ENCODE measurements at places on chromosomes 7 and 10.

DNA sequence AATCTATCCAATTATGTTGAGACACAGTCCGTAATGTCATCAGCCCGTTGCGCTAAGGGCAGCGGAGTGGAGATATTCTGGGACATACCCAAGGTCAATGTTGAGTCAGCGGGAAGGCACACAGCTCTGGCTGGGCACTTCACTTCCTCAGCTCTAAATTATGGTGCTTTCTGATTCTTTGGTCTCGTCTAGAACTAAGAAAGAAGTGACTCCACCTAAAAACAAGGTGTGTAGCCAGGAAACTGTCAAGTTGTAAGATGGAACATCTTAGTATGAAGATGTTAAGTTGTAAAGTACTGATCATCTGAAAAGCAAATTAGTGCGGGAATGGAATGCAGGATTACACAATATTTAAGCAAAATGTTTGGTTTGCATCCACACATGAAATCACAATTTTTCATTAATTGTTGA lies 43.1 kb downstream of the BAIAP2L1 start:
- no peak for DNase-seq

- no peak for DNase-seq
Measured at GRCh38 chr10:13327534-13327933, 20.6 kb downstream of the SEPHS1 start.

GRCh38 chr7:47455872-47456185 lies 126.1 kb downstream of the TNS3 start:
- no peak for DNase-seq

- DNase-seq: peak; percentile 20
Measured at GRCh38 chr7:134458341-134458805, 527 bp downstream of the AKR1B1 start.

DNA sequence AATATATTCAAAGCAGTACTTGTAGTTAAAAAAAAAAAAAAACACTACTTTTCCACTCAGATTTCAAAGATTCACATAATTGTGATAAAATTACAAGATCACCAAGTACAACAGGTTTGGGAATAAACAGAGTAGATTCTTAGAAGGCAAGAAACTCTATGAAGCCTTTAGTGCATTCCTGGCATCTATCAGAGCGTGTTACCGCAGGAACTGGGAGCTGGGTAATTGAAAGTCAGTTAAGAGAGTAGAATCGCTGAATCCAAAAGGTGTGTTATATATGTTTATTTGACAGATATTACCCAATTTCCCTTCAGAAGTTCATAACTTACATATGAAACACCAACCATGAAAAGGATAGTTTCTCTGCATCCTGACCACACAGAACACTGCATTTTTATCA lies 159.2 kb upstream of the PLXNA4 start:
- no peak for DNase-seq

GRCh38 chr10:17428351-17429097 lies 25.9 kb downstream of the ST8SIA6 start:
- no peak for DNase-seq

DNA sequence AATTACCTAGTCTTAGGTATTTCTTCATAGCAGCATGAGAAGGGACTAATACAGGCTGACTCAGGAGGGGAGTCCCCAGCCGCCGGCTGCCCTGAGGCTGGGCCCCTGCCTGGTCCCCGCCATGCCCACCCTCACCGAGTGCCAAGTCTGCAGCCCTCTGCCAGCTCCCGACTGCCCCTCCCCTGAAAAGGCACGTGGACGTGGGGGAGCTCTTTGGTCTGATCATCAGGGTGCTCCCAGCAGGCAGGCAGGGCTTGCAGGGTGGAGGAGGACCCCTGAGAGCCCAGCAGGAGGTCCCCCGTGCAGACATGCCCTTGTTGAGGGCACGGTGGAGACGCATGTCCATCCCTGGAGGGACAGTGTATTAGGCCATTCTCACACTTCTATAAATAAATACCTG lies 110.9 kb downstream of the UNCX start:
- no peak for DNase-seq

DNA sequence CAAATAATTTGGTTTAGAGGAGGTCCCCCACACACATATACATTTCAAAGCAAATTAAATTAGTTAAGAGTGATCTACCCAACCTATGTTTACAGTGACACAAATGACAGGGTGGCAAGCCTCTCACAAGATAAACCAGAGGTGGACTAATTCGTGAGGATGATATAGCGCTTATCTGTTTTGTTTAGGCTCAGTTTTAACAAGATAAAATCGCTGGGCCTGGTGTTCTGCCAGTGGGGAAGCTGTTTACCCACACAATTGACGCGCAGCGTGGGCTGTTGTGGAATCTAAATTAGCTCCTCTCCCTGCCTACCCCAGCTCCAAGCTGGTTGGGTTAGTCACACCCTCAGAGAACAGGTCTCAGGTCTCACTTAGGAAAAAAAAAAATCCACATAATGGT lies 16.7 kb upstream of the PLXNA4 start:
- no peak for DNase-seq

DNA sequence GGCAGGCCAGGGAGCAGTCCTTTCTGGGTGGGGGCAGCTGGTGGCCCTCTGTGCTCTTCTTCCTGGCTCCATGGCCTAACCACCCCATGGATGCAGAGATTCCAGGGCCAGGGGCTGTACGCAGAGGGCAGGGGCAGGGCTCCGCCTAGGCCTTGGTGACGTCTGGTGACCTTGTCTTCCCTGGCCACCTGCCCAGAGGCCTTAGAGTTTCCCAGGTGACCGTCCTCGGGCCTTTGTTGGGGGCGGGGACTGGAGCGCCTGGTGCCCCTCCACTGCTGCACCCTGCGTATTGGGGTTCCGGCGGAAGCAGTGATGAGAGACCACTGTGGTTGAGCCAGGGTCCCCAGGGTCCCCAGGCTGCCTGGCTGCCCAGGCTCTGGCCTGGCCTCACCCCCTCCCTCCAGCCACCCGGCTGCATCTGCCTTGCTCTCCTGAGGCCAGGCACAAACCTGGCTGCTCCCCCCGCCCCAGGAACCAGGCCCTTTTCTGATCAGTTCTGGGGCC lies 10.3 kb downstream of the PWWP2B start:
- no peak for DNase-seq

- DNase-seq: no peak
Measured at GRCh38 chr7:109256762-109257560, 687.3 kb downstream of the DNAJB9 start.

GRCh38 chr10:23293973-23294590 lies 50.5 kb downstream of the C10orf67 start:
- no peak for DNase-seq

GRCh38 chr7:5322621-5323410 lies 40.1 kb downstream of the SLC29A4 start:
- DNase-seq: no peak

GRCh38 chr10:79060641-79061255 lies 8.0 kb upstream of the ZMIZ1 start:
- DNase-seq: no peak

DNA sequence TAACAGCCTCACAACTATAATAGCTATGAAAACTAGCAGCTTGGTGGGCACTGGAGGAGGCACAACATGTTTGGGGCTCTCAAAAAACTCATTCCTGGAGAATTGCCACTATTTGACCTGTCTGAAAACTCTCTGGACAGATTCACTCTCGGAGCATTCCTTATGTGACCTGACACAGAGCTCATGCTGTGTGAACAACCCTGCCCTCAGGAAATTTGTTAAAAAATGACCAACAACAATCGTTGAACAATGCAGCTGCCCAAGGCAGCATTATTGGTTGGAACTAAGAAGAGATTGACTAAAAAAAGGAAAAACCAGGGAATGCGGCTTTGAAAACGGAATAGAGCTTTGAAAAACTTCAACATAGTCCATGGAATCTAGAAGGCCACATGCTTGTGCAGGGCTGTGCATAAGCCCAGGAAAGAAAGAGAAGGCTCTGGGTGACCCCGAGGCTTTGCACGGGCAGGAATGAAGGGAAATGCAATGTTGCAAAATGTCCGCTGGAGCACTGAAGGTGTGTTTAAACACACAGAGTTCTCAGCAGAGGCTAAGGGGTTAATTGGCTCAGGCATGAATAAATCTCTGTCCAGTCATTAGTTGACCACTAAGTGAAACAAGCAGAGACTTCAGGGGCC lies 52.8 kb downstream of the NAMPT start:
- DNase-seq: no peak

- DNase-seq: no peak
Measured at GRCh38 chr7:48703466-48703865, 220.9 kb upstream of the CDC14C start.

GRCh38 chr7:21568762-21569161 lies 25.9 kb downstream of the DNAH11 start:
- DNase-seq: no peak

DNA sequence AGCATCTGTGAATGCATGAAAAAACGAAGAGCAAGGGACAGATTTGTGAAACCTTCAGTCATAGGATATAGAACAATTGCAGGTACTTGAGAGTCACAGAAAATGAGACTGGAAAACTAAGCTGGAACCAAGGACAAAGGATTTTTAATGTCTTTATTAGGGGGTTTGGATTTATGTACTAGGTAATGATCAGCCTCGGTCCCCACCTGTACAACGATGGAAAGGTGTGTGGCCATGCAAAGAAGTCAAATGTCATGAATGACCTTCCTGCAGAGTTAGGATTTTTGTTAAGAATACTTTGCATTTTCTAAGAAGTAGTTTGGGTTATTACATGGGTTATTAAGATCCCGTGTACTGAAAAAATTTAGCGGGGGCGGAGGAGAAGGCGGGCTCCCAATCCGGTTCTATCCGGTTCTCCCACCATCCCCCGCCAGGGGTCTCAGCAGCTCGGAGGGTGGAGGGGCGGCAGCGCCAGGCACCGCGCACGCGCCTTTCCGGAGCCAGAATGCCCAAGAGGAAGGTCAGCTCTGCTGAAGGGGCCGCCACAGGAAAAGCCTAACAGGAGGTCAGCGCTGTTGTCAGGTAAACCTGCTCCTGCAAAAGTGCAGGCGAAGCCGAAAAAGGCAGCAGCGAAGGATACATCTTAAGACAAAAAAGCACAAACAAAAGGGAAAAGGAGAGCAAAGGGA lies 327.5 kb upstream of the PLXDC2 start:
- no peak for DNase-seq

GRCh38 chr7:99729486-99730237 lies 5.3 kb downstream of the CYP3A7 start:
- no peak for DNase-seq

GRCh38 chr10:133276435-133277201 lies at the start of gene ADAM8:
ADAM8 (minus strand) TSS chr10:133276868; CDS start chr10:133276817, 51 bp downstream.
- no peak for DNase-seq

DNA sequence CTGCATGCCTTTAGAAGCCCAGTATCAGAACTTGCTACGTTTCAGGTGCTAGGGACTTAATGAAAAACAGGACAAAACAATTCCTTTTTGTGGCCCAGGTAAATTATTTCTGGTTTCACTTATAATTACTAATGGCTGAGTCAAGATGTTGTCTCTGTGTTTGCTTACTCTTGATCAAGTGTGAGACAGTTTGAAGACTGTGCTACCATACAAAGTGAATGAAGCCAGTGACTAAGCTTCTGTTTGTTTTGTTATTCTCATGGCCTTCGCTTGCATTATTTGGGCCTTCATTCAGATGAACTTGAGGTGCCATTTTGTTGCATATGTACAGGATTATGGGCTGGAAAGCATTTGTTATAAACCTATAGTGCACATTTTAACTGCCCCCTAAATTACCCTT lies 17.9 kb downstream of the SMNDC1 start:
- DNase-seq: no peak

DNA sequence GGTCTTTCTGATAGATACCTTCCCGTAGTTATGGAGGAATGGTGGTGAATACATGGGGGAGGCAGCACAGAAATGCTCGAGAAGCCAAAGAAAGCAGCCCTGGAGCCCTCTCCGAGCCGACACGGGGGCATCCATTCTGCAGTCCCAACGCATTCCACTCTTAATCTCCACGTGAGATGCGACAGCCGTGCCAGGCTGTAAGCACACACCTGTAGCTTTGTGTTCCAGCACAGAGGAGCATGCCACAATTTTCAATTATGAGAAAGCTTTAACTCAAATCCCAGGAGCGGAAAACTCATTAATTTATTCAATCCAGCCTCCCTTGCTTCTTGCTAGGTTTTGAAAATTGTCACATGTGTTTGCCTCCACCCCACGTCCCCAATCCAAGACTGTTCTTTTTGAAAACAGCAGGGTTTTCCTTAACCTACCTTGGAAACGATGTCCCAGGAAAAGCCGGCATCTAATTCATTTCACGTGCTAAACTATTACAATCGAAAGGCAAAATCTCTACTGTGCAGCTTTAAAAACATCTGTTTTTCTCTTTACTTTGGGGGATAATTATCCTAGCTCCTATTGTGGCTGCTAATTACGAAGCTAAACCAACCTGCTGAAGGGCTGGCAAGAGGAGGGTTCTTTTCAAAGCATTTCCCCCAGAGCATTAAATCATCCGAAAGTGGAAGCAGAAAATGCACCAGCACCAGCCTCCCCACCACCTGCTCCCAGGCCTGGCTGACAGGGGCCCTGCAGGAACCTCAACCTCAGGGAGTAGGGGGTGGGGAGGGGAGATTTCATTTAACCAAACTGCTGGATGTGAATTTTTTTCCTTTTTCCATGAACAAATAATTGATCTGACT lies 56.0 kb upstream of the CHST15 start:
- DNase-seq: no peak

- no peak for DNase-seq
Measured at GRCh38 chr7:69622960-69623359, 24.7 kb downstream of the AUTS2 start.

GRCh38 chr10:6208799-6209235 lies 6.1 kb downstream of the PFKFB3 start:
- no peak for DNase-seq

GRCh38 chr10:63128443-63128842 lies 4.7 kb upstream of the NRBF2 start:
- no peak for DNase-seq

DNA sequence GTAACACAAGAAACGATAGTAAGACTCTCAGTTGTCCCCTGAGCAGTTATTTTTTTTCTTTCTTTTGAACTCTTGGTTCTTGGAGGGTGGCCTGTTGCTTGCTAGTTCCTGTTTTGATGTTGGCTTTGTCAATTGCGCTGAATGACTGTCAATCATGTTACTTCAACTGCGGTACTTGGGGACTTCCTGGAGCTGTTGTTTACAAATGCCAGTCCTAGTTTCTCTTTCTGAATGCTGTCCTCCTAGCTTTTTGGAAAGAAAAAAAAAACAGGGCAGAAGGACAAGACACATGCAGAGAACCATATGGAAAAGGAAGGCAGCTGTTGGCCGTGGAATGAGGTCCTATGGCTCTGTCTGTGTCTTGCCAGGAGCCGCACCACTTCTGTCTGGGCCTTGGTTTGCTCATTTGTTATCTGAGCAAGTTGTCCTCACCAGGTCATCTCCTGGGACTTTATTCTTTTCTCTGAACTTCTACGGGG lies 7.0 kb upstream of the PDCD4 start:
- no peak for DNase-seq

- DNase-seq: no peak
Measured at GRCh38 chr10:69558559-69558958, 14.7 kb downstream of the NEUROG3 start.
